ENCODE measurements at places on chromosomes 12 and 14.

GRCh38 chr12:6049587-6049986 lies 74.9 kb downstream of the VWF start:
- no peak for DNase-seq

DNA sequence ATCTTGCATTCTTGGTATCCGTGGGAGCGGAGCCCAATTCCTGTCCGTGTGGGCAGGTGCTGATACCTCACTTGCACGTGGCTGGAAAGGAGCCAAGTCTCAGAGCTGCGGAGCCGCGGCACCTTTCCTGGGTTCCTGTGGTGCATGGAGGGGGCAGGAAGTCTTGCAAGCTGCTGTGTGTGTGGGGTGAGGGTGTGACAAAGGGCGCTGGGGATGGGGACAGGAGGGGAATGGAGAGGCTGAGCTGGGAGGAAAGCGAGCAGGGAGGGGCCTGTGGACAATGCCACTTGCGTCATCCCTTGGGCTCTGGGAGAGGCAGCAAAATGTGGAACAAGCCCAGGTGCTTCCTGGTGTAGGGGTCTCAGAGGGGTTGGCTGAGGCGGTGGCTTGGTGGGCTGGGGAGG lies 86.7 kb downstream of the CALM1 start:
- DNase-seq: peak; percentile 68

DNA sequence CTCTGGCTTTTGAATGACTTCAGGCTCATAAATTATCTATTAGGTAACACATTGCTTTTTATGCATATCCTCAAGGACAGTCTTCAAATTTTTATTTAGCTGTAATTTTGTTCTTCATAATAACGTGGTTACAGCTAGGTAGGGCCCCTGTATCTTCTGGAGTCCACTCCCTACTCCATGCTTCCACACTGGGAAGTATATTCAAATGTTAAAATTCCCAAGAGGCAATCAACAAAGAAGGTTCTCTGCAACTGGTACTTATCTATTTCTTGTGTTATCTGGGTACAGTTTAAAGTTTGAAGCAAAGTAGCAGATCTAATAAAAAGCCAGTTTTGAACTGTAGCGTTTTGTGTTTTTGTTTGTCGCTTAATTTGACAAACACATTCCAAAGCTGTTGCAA lies 20.1 kb upstream of the BAZ1A start:
- no peak for DNase-seq

DNA sequence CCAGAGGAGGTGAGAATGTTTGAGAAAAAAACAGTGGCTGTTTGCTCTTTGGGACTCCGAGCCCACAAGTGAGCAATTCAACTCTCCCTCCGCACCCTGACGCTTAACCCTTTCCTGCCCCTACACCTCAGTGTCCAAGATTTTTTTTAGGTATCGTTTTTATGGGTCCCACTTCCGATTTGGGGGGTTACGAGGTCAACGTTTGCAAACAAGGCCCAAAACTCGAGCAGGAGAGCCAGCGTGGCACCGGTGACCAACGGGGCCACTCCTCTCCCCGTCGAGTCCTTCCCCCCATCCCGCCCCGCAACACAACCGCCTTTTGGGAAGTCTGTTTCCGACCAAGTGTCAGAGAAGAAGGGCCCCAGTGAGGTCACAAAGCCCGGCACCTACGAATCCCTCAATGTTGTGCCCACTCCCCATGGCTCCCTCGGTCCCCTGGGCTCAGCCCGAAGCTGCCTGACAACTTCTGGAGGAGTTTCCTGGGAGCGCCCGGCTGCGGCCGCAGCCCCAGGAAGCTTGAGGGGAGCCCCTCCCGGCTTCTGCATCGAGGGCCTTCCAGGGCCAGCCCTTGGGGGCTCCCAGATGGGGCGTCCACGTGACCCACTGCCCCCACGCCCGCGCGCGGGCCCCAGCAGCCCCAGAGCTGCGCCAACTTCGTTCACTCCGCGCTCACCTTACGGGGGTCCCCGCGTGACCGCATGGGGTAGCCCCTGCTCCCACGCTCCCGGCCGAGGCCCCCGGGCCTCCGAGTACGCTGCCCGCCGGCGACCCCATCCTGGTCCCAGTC lies 1.2 kb downstream of the CDK2AP1 start:
- no peak for DNase-seq

- DNase-seq: no peak
Measured at GRCh38 chr12:19248929-19249602, 119.5 kb downstream of the PLEKHA5 start.

- DNase-seq: no peak
Measured at GRCh38 chr14:89586258-89587135, 169.5 kb upstream of the FOXN3 start.

DNA sequence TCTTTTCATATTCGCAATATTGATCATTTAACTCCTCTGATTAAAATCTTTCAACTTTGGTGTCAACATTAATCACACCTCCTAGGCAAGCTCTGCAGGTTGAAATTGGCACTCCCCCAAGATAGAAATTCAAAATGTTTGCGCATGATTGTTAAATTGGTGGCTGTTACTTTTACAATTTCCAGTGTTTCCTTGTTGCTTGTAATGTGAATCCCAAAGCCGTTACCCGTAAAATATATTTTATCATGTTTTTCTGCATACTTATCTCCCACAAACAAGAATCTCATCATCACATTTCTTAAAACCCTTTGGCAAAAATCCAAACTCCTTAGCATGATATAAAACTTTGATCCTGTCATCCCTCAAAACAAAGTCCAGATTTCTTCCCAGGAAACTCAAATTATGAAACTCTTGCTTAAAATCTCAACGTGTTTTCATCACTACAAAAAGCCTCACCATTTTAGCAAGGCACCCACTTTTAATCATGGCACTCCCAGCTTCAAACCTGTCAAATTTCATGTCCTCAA lies 14.7 kb downstream of the RTL1 start:
- DNase-seq: no peak

GRCh38 chr14:54278087-54278486 lies 118.7 kb upstream of the CDKN3 start:
- no peak for DNase-seq

DNA sequence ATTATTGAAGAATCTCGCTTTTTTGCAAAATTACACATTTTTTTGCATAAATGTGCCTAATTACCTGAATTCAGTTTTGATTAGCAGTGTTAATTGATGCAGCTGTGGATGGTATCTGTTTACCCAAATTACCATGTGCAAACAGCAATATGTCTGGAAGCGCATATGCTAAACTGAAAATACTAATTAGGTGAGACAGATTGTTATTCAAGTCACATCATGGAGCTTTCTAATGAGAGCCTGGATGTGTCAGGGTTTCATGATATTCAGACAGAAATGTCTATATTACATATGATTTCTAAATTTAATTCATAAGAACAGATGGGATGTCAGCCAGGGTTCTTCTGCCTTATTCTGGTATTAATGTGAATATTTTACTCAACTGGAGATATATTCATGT lies 74.9 kb downstream of the RMST start:
- no peak for DNase-seq

- DNase-seq: no peak
Measured at GRCh38 chr12:67070604-67071003, 198.6 kb upstream of the CAND1 start.

DNA sequence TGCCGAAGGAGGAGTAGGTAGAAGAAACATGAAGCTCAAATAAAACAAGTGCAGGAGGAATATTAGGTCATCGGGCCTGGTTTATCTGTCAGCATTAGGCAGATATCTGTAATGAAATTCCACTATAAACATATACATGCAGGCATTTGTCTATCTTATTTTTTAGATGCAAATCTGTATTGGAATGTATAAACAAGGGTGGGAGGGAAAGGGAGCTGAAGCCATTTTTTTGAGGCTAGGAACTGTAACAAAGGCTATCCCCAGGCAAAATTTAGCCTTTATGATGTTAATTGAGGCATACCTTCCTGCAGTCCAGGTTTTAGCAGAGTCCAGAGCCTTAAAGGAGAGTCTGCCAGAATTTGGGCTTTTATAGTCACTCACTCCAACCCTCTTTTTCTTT lies 72.5 kb downstream of the PHLDA1 start:
- no peak for DNase-seq

DNA sequence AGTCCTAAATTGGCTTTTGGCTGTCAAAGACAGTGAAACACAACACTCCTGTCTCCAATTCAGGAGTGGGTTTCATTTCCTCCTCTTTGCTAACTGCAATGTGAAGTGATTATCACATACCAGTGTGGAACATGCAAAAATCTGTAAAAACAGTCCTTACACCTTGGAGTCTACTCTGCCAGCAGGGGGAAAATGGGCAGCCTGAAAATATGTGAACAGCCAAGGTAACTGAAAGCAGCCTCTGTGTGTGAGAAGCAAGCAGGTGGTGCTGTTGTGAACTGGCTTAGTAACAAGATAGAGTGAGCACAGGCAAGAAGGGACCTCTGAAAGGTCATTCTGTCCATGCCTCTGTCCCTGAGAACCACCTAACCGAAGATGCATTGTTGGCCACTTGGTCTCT lies 6.0 kb downstream of the PRMT8 start:
- peak; percentile 92 for DNase-seq

- no peak for DNase-seq
Measured at GRCh38 chr12:106080041-106080790, 58.5 kb downstream of the NUAK1 start.

DNA sequence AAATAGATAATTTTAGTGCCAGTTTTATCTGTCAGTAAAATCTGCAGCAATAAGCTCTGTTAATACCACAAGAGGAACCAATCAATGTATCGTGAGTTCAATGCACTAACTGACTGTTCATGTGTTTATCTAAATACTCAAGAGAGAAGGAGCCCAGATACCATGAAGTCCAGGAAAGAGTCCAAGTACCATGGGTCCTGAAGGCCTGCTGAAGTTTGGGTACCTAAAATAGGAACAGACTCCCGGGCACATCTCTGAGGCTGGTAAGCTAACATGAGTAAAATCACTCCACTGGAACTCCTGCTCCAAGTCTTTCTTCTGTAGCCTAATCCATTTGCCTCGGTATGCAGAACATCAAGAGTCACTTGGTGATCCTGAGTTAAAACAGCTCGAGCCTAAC lies 71.1 kb downstream of the PRKD1 start:
- no peak for DNase-seq

GRCh38 chr14:52840877-52841276 lies 49.5 kb upstream of the GNPNAT1 start:
- DNase-seq: no peak
